NCI-H2029 (cell line): ENCODE measurements at places on chromosomes 7 and 10.

- DNase-seq: no peak
Observed at GRCh38 chr10:99531026-99531695, 1.6 kb upstream of the NKX2-3 start.

- no peak for DNase-seq
Observed at GRCh38 chr7:130009848-130010688, 41.1 kb downstream of the ZC3HC1 start.

GRCh38 chr7:134406431-134406830, 52.5 kb downstream of the AKR1B1 start:
- no peak for DNase-seq

DNA sequence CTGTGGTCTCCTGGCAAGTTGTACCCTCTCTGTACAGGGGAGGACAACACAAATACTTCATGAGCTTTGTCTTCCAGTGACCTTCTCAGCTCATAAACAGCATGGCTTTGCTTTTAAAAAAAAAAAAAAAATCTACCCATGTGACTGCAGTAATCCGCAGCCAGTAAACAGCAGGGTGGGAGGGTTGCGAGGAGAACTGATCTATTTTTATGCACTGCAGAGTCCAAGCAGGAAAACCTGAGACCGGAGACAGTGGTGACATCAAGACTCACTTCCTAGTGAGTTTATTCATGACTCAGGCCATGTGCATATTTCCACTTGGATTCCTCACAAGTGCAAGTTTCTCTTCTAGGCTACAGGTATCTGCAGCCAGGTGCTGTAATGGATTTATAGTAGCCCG, 127.9 kb downstream of the NRF1 start:
- peak; percentile 68 for DNase-seq

GRCh38 chr10:21797984-21798765, 205.4 kb downstream of the DNAJC1 start:
- DNase-seq: no peak
